ENCODE measurements at places on chromosomes 4 and X. TPM values are rescaled to one million over a fixed set of nuclear protein-coding genes. Genes with fewer than 3 reads are reported as not detected.

ENPP6 gene
- not detected for polyA plus RNA-seq

SOWAHD gene
- 0.05 TPM for polyA plus RNA-seq

BEX4 gene
- 11.8 TPM for polyA plus RNA-seq

PHOX2B gene
- not detected for polyA plus RNA-seq

SLIT2 gene
- polyA plus RNA-seq, result 7.5 TPM

TMEM35A gene
- not detected for polyA plus RNA-seq

PGRMC2 gene
- polyA plus RNA-seq, result 26.7 TPM

GYPE gene
- polyA plus RNA-seq, result not detected

GRCh38 chr4:9970399-9971011 lies 50.8 kb downstream of the SLC2A9 start:
- no peak for DNase-seq
- H3K27ac ChIP-seq, result no peak overlapping the region
- H3K27me3 ChIP-seq, result no peaks in the 10 kb centered on the region
- H3K4me3 ChIP-seq, result no peak overlapping the region
- H3K4me1 ChIP-seq, result no peaks in the 10 kb centered on the region

DNA sequence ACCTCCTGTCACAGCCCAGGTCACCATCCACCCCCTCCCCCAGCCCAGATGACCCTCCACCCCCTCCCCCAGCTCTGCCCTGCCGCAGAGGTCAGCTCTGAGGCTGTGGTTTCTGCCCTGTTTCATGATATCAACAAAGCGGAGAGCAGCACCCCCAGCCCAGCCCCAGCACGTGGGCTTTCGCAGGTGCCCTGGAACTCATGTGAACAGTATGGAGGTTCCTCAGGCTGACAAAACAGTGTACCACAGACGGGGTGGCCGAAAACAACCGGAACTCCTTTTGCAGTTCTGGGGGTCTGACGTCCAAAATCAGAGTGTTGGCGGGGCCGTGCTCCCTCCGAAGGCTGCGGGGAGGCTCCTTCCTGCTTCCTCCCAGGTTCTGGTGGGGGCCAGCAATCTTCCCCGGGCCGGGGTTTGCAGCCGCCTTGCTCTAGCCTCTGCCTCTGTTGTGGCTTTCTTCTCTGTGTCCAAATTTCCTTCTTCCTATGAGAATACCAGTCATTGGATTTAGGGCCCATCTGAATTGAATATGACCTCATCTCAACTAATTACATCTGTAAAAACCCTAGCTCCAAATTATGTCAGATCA lies 7.9 kb upstream of the PSAPL1 start:
- H3K4me3 ChIP-seq, result no peak overlapping the region
- H3K27me3 ChIP-seq, result peaks cover 11% of the 10 kb centered on the region
- H3K4me1 ChIP-seq, result no peaks in the 10 kb centered on the region
- no peak for DNase-seq
- H3K27ac ChIP-seq, result no peak overlapping the region

DNA sequence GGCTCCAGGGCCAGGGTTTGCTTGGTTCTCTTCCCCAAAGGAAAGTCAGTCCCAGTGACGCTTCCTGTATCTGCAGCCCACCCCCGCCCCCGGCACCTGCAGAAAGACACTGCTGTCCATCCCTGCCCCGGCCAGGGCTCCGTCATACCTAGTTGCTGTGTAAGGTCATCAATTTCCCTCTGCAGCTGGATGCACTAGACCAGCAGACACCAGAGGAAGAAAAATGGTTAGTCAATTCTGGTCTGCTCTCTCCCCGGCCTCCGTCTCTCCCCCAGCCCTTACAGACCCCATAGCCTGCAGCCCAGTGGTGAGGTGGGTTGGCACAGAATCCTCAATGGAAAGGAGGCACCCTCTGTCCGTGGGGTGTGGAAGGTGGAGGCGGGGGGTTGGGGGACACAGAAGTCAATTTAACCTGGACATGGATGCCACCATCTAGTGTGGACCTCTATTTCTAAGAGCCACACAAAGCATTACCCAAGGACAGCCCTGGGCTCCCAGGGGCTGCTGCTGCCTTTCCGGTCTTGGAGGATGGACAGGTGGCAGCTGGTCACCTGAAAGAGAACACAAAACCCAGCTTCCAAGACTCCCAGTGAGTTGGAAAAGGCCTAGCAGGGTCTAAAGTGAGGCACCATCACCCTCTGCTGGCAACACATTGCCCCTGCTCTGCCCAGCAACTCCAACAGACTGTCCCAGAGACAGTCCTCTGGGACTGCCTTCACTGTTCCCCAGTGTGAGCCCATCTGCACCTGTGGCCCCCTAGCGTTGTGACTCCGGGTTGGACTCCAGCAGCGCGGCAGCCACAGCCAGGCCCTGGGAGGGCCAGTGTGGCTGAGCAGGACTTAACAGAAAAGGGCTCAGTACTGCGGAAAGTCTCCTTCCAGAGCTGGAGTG lies 40.2 kb upstream of the NHSL2 start:
- no peaks in the 10 kb centered on the region for H3K4me1 ChIP-seq
- H3K27ac ChIP-seq, result no peak overlapping the region
- H3K4me3 ChIP-seq, result no peak overlapping the region

GRCh38 chr4:12071316-12071715 lies 642.6 kb upstream of the HS3ST1 start:
- no peak overlapping the region for H3K4me3 ChIP-seq
- no peak overlapping the region for H3K27ac ChIP-seq
- no peaks in the 10 kb centered on the region for H3K4me1 ChIP-seq
- no peak for DNase-seq

DNA sequence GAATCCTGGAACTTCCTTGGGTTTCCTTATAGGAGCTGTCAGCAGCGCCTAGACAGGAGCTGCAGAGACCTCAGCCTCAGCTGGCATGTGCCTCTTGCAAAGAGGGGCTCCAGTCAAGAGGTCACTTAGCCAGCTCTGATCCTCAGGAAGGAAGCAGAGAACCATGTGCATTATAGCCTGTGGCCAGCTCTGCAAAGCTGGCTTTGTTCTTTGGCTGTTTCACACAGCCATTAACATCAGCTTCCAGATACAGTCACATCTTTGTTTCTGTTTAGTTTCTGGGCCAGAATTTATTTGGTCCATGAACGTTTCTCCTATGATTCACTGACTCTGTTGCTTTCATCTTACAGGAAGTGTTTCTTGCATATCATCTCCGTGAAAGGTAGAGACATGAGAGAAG lies 92.4 kb downstream of the CC2D2A start:
- no peaks in the 10 kb centered on the region for H3K27me3 ChIP-seq
- no peak overlapping the region for H3K4me3 ChIP-seq
- DNase-seq, result no peak
- H3K27ac ChIP-seq, result peak overlapping the region; percentile 15

GRCh38 chr4:121070696-121071639 lies 1.4 kb downstream of the NDNF start:
- H3K4me3 ChIP-seq, result peak overlapping the region; percentile 45
- peaks cover 8% of the 10 kb centered on the region for H3K4me1 ChIP-seq
- peaks cover 56% of the 10 kb centered on the region for H3K27me3 ChIP-seq
- no peak for DNase-seq

DNA sequence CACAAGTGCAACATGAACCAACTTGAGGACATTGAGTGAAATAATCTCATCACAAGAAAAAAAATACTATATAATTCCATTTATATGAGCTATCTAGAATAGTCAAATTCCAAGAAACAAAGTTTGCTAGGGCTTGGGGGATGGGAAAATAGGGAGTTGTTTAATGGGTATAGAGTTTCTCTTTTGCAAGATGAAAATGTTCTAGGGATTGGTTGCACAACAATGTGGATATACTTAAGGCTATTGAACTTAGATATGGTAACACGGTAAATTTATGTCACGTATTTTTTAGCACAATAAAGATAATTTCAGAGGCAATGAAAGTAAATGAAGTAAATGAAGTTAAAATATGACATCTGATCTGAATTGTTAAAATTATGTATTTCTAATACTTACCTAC lies 7.9 kb downstream of the MFSD8 start:
- no peak for DNase-seq
- H3K4me3 ChIP-seq, result no peak overlapping the region
- H3K27ac ChIP-seq, result no peak overlapping the region
- H3K27me3 ChIP-seq, result no peaks in the 10 kb centered on the region

GRCh38 chrX:39309721-39310152 lies 508.5 kb downstream of the MID1IP1 start:
- DNase-seq, result no peak
- H3K4me3 ChIP-seq, result no peak overlapping the region
- no peak overlapping the region for H3K27ac ChIP-seq
- H3K36me3 ChIP-seq, result no peaks in the 10 kb centered on the region
- H3K4me1 ChIP-seq, result no peaks in the 10 kb centered on the region

- H3K4me1 ChIP-seq, result no peaks in the 10 kb centered on the region
- no peak within 1 kb of the TSS for H3K4me3 ChIP-seq
- no peak within 1 kb of the TSS for H3K27ac ChIP-seq
These were observed at the start of gene NOX1 for GRCh38 chrX:100874325-100874724. Gene NOX1 (minus strand): TSS chrX:100874359. CDS start chrX:100874139, 220 bp downstream.

GRCh38 chr4:48862661-48863060 lies 31.8 kb downstream of the OCIAD1 start:
- H3K27ac ChIP-seq, result no peak overlapping the region
- H3K36me3 ChIP-seq, result peaks cover 6% of the 10 kb centered on the region
- no peak overlapping the region for H3K4me3 ChIP-seq
- no peaks in the 10 kb centered on the region for H3K27me3 ChIP-seq
- no peaks in the 10 kb centered on the region for H3K4me1 ChIP-seq

DNA sequence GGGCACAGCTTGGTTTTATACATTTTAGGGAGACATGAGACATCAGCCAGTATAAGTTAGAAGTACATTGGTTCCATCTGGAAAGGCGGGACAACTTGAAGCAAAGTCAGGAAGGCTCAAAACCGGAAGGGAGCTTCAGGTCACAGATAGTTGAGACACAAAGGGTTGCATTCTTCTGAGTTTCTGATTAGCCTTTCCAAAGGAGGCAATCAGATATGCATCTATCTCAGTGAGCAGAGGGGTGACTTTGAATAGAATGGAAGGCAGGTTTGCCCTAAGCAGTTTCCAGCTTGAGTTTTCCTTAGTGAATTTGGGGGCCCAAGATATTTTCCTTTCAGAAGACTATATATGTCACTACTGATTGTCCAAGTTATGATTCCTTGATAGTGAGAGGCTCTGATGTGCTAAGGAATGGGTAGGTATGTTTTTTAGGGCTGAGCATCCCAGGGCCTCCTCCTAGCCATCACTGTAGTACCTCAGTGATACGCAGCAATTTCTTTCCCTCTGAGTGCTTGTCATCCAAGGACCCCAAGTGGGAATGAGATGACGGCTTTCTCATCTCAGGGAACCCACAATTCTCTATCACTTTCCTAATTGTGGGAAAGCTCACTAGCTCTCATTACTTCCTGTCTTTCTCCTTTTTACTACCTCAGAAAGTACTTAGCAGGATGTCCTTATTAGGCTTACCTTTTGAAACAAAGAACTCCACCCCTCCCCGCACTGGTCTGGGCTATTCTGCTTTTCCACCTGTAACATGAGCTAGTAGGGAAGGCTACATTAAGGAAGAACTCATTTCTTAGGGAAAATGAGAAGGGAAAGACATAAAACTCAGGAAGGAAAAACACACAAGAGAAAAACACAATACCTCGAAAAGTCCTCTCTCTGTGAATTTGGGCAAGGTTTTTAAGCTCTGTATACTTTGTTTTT lies 632.7 kb downstream of the RAPGEF2 start:
- no peaks in the 10 kb centered on the region for H3K4me1 ChIP-seq
- no peak overlapping the region for H3K27ac ChIP-seq
- DNase-seq, result no peak
- no peak overlapping the region for H3K4me3 ChIP-seq
- H3K27me3 ChIP-seq, result no peaks in the 10 kb centered on the region

DNA sequence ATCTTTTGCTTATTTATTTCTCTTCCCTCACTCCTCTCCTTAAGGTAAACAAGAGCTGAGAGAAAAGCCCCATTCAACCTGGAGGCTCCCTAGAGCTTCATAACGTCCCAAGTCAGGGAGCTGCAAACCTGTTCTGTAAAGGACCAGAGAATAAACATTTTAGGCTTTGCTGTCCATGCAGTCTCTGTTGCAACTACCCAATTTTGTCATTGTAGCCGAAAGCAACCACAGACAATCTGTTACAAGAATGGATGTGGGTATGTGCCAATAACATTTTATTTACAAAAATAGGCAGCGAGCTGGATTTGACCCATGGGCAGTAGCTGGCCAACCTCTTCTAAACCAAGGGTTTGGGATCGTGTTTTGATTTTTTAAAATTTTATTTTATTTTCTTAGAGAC lies 71.3 kb upstream of the TBL1X start:
- H3K27ac ChIP-seq, result no peak overlapping the region
- no peaks in the 10 kb centered on the region for H3K27me3 ChIP-seq
- H3K36me3 ChIP-seq, result no peaks in the 10 kb centered on the region
- H3K4me1 ChIP-seq, result no peaks in the 10 kb centered on the region
- H3K4me3 ChIP-seq, result no peak overlapping the region

DNA sequence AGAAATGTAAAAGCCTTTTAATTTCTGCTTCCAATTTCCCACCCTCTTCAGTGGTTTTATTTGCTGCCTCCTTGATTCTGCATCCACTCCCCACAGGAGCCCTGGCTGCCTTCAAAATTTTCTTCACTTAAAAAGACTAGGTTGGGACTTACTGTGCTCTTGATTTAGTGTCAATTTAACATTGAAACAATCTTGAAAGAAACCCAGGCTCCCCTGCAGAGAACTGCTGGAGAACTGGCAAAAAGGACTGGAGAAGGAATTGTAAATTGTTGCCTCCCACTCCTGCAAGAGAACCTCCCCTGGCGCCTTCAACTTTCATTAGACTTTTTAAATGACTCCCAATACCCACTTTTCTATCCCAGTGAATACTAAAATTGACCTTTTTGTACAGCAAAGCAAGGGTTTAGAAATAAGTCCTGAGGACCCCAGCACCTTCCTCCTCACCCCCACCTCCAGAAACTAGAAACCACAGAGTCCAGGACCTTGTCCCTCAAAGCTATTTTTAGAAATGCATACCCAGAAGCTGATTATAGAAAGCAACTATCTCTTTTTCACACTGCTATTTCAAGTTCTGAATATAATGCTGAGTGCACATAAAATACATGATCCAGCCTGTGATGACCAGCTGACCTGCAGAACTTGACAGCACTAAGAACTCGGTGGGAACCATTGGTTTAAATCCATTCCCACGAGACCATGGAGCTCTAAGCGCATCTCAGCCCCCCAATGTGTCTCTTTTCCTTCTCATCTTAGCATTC lies 155.5 kb downstream of the INPP4B start:
- no peak overlapping the region for H3K27ac ChIP-seq
- H3K4me1 ChIP-seq, result no peaks in the 10 kb centered on the region
- H3K27me3 ChIP-seq, result no peaks in the 10 kb centered on the region
- no peak for DNase-seq

- peaks cover 44% of the 10 kb centered on the region for H3K4me1 ChIP-seq
- no peak for DNase-seq
- peak overlapping the region; percentile 97 for H3K27ac ChIP-seq
- H3K4me3 ChIP-seq, result no peak overlapping the region
- no peaks in the 10 kb centered on the region for H3K36me3 ChIP-seq
These were observed 2.5 kb upstream of the TMEM154 start for GRCh38 chr4:152682143-152682941.

DNA sequence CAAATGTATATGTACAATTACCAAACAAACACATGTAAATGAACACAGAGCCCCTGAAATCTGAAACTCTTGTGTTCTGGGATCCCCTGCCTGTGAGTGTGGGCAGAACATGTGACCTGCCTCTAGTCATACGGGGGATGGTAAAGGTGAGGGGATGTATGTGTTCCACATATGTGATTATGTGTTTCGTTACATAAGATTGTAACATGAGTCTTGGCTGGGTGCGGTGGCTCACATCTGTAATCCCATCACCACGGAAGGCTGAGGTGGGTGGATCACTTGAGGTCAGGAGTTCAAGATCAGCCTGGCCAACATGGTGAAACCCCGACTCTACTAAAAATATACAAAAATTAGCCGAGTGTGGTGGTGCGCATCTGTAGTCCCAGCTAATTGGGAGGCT lies 37.1 kb upstream of the SLC2A9 start:
- no peak overlapping the region for H3K27ac ChIP-seq
- no peak overlapping the region for H3K4me3 ChIP-seq
- DNase-seq, result no peak
- H3K27me3 ChIP-seq, result no peaks in the 10 kb centered on the region
- no peaks in the 10 kb centered on the region for H3K36me3 ChIP-seq
- peaks cover 16% of the 10 kb centered on the region for H3K4me1 ChIP-seq

All from keratinocyte (primary cell).